ENCODE measurements at places on chromosomes 13 and 19. TPM values are rescaled to one million over a fixed set of nuclear protein-coding genes. Genes with fewer than 3 reads are reported as not detected.
A peak's percentile ranks its signal among the peaks of the same experiment; 100 is the strongest.

GRCh38 chr13:30700364-30700763 lies 35.0 kb upstream of the ALOX5AP start:
- DNase-seq, result no peak

Gene VMAC
- total RNA-seq, result 2.2 TPM

DNA sequence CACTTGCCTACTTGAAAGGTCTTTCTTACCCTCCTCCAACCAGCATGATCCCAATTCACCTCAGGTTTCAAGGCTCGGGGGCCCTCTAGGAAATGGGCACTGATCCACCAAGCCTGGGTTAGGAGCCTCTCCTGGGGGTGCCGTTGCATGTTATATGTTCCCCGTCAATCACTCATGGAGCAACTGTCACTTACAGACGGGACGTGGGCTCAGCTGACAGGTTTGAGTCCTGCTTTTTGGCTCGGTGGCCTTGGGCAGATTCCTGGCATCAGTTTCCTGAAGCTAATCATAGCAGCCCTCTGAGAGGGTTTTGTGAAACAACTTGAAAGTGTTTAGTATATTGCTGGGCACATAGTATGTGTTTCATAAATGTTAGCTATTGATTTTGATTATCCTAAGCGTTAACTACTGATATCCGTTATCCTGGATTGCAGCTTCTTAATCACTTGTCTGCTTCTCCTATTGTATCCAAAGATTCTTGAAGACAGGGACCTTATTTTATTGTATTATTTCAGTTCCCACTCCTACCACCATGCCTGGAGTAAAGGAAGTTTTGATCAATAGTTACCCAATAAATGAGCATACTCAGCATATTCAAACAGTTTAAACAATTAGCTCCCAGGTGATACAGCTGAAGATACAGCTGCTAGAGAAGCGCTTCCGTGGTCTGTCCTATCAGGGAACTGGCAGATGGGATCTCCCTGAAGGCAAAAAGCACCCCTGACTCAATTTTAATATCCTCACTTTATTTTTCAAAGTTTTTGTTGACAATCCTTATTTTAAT lies 57.9 kb downstream of the RFC3 start:
- peak; percentile 32 for DNase-seq

GRCh38 chr13:56886398-56886797 lies 254.3 kb upstream of the PRR20A start:
- DNase-seq, result no peak

DNA sequence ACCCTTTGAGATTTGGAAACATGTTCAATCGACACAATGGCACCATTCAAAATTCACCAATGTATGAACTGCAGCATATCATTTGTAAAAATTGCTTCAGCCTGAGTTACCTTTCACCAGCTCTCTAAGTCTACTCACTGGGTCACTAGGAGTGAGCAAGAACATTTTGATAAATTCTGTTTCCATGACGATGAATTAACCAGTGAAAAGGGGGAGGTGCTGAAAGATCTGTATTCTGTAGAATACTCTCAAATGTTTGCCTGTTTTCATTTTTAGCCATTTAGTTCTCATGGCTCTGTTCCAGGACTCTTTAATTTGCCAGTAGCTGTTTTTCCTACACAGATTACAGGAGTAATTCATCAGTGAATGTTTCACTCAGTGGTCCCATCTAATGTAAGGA lies 883.4 kb downstream of the DIAPH3 start:
- no peak for DNase-seq

Gene ZNF573
- 10.7 TPM for total RNA-seq

GRCh38 chr13:20389696-20390525 lies 135.7 kb downstream of the CRYL1 start:
- no peak for DNase-seq

DNA sequence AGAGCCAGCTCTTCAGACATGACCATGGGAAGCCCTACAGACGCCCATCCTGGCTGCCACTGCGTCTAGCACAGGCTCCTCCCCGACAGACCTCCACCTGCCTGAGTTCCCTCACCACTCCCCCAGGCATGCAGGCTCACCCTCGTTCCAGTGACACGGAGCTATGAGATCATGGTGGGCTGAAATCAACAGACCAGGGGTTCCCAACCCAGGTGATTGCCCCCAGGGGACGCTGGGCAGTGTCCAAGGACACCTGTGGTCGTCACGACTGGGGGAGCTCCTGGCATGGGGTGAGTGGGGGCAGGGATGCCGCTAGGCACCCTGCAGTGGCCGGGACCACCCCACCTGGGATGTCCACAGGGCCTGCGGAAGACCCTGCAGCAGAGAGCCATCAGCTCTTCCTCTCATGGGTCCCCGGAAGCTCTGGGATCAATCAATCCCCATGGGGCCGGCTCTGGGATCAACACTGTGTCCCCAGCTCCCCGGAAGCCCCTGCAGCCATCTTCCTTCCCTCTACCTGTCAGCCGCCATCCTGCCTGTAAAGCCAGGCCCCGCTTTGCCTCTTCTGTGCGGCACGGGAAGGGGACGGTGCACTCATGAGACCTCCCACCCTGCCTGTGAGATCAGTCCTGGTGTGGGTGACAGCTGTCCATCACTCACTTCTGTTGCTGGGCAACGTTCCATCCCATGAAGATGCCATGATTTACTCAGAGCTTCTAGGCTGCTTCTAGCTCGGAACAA lies 12.8 kb upstream of the MADCAM1 start:
- DNase-seq, result no peak

Gene ZNF562
- 21.2 TPM for total RNA-seq

Gene S1PR2
- 5.3 TPM for total RNA-seq

GRCh38 chr19:615619-616018 lies 17.7 kb downstream of the POLRMT start:
- no peak for DNase-seq

Gene LCP1
- 22.9 TPM for total RNA-seq

- DNase-seq, result peak; percentile 90
These were observed at the start of gene ZNF790 for GRCh38 chr19:36837906-36838783. TSS of gene ZNF790 (minus strand) at chr19:36838387. CDS start at chr19:36825619, 12,768 bp downstream.

Gene SMAD9
- 4.5 TPM for total RNA-seq

Gene CDC42EP5
- total RNA-seq, result 11.0 TPM

DNA sequence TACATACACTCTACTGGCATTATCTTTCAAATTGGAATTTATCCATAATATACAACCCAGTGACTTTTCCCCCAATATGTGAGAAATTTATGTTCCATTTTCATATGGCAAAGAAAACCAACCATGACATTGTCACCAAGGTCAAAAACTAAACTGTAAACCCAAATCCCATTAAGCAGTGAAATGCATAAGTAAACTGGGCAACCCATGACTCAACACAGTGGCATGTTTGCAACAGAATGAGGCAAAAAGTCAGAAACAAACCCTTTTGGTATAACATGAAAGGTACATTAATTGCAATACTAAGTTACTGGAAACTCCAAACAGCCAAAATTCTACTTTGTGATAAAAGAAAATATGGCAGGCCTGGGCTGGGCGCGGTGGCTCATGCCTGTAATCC lies 4.9 kb downstream of the ZNF878 start:
- DNase-seq, result no peak

GRCh38 chr13:104553186-104553585 lies 1487.0 kb upstream of the SLC10A2 start:
- no peak for DNase-seq

GRCh38 chr13:21326155-21327031 lies 132.7 kb downstream of the ZDHHC20 start:
- no peak for DNase-seq

DNA sequence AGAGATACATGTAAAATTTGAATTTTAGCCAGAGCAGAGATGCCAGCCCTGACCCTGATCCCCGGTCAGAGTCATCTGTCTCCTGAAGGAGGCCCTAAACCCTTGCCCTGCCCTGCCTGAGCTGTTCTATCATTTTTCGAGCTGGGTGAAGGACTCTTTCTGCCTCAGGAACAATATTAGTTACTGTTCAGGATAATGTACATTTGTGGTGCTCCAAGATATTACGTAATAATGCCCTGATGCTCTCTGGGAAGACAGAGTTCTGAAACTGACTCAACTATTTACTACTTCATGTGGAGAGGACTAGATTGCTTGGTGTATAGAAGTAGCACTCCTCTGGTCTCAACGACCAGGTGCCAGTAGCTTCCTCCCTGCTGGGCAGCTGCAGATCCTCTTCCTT lies 37.9 kb upstream of the UBL3 start:
- DNase-seq, result no peak

DNA sequence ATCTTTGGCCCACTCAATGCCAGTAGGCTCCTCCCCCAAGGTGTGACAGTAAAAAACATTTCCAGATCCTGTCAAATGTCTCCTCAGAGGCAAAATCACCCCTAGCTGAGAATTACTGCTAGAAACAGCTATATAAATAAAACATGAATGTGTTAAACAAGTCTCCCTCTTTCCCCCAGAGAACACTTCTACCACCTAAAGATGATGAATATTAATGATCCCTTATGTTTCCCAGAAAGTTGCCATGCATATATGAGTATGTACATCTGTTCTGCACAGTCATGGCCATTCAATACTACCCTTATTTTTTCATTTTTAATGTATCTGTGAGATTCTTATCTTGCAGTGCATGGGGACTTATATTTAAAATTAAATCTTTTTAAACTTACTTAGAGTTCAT lies 230.0 kb downstream of the SHISA2 start:
- no peak for DNase-seq

GRCh38 chr13:105139380-105140285 lies 1395.8 kb downstream of the EFNB2 start:
- peak; percentile 63 for DNase-seq

Gene C1QTNF9B
- 4.1 TPM for total RNA-seq

Gene WTIP
- 26.2 TPM for total RNA-seq

Gene PRKD2
- total RNA-seq, result 9.3 TPM

- DNase-seq, result no peak
These were observed 23.6 kb downstream of the CEACAM8 start for GRCh38 chr19:42571116-42571515.

DNA sequence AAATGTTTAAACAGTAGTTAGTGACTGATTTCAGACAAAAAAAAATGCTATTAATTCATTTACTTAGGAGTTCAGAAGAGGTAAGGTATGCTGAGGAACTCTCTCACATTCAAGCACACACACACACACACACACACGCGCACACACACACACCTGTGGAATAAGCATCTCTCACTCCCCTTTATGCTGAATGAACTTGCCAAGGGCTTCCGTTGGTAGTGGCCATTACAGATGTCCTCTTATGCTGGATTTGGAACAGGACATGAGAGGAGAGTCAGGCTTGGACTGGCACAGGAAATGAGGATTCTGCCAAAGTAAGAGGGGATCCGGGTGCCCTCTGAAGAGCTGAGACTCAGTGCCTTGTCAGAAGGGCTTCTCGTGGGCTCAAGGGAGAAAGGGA lies 463.4 kb upstream of the MIR17HG start:
- DNase-seq, result no peak

GRCh38 chr13:28199089-28199488 lies 60.7 kb downstream of the PAN3 start:
- no peak for DNase-seq

GRCh38 chr13:99903140-99903539 lies 68.4 kb downstream of the ZIC5 start:
- DNase-seq, result no peak

DNA sequence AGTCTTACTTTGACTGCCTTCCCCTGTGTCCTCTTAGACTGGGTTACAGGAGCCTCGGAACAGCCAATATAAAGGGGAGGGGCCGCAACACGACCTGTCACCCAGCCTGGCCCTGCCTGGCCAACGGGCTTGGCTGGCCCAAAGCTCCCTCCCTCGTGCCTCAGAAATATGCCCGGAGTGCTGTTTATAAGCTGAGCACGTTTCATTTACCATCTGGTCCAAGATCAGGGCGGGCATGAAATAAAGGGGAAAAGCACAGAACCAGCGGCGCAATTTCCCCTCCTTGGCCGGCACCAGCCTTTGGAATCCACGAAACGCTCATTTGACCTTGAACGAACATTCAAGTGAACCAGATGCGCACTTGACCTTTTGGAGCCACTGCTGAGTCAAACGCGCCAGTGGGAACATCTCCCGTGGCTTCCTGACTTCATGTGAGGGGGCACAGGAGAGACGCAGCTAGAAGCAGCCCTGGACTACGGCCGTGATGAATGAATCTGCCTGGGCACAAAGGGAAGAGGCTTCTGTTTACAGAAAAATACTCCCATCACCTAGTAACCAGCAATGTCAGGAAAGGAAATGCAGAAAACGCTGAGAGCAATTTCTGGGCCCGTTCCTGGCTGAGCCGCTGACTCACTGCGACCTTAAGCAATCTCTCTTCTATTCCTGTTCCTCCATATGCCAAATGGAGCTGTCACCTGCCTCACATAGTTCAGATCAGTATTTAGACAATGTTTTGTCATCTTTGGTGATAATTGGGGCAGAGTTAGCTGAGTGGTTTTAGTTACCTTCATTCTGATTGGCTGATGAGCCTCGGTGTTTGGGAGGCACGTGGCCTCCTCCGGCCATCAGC lies 53.3 kb downstream of the RFX2 start:
- DNase-seq, result peak; percentile 75

Gene SIGLEC14
- total RNA-seq, result 0.94 TPM

DNA sequence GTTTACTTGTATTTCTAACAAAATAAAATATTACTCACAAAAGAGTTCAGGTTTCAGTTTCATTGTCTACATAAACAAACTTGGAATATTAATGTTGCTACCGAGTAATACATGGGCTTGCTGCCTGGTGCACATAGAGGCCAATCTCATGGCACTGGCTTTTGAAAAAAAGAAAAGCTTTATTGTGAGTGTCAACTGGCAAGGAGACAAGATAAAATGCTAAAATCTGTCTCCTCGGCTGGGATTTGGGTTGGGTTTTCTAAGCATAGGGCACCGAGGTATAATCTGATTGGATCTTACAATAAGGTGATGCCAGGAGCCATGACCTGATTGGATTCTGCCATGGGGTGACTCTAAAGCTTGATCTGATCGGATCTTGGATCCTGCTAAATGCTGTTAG lies 1519.9 kb upstream of the MIR17HG start:
- no peak for DNase-seq

Gene ZNF560
- total RNA-seq, result not detected

DNA sequence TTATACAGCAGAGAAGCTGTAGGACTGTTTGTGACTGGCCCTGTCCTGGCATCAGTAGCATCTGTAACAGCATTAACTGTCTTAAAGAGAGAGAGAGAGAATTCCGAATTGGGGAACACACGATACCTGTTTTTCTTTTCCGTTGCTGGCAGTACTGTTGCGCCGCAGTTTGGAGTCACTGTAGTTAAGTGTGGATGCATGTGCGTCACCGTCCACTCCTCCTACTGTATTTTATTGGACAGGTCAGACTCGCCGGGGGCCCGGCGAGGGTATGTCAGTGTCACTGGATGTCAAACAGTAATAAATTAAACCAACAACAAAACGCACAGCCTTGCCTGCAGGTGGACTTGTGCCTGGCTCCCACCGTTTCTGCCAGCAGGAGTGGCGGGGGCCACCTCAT lies 27.3 kb upstream of the LDLR start:
- DNase-seq, result no peak

DNA sequence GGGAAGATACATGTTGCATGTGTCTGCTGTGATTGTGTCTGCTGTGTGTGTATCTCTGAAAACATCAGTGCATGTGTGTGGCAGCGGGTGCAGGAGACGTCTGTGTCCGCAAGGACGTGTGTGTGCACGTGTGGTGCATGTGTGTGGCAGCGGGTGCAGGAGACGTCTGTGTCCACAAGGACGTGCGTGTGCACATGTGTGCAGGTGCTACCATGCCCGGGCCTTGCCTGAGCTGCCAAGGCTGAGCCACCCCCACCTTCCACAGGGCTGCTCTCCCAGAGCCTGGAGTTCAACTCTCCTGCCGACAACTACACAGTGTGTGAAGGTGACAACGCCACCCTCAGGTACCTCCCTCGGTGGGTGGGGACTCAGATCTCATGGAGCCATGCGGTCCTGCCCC lies 10.4 kb downstream of the IGLON5 start:
- no peak for DNase-seq

Gene ZNF440
- total RNA-seq, result 4.5 TPM

All from left ventricle myocardium superior (tissue), 1 donor.